ENCODE measurements at places on chromosomes 5 and 9.

- DNase-seq: no peak
Observed at GRCh38 chr5:171441246-171441791, 21.9 kb downstream of the FGF18 start.

- DNase-seq: no peak
Observed at GRCh38 chr9:69785757-69786156, 25.9 kb upstream of the PTAR1 start.

DNA sequence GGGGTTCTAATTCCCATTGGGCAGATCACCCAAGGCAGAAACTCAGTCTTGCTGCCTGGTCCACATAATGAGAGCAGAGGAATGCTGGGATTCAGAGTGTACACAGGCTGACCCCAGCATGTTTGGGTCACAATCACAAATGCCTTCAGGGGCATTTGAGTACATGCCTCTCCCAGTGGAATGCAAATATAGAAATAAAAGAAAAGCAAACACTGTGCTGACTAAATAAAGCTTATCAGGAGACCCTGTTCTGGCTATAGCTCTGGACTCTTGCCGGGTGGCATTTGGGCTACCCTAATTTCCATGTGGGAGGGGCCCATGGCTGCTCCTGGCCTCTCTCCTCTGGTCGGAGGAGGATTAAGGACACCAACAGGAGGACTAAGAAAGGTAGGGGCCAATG, 121.4 kb downstream of the DOCK8 start:
- no peak for DNase-seq

DNA sequence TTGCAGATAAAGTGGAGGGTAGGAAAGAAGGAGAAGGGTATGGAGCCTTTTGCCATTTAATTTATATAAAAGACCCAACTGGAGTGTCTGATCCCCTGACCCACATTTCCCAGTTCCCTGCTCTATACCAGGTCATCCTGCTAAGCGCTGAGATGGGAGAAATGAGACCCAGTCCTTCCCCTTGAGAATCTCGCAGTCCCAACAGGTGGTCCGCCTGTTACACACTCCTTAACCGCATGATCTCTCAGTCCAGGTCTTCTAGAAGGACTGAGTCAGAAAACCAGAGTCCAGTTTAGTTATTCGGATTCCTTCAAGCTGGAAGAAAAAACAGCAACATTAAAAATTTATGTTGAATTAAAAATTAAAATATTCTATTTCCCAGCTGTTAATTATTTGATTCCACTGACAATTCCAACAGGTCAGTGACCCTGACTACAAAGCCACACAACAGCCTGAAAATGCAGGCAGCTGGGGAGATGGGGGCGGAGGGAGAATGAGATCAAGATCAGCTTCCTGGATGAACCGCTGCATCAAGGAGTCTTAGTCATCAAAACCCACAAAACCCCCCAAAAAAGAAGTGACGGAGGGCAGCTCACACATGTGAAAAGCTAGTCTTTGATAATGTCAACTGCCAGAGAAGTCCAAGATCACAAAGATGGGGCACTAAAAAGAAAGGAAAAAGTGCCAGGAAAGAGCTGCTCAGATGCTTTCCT, 44.0 kb downstream of the GGTA1 start:
- no peak for DNase-seq

DNA sequence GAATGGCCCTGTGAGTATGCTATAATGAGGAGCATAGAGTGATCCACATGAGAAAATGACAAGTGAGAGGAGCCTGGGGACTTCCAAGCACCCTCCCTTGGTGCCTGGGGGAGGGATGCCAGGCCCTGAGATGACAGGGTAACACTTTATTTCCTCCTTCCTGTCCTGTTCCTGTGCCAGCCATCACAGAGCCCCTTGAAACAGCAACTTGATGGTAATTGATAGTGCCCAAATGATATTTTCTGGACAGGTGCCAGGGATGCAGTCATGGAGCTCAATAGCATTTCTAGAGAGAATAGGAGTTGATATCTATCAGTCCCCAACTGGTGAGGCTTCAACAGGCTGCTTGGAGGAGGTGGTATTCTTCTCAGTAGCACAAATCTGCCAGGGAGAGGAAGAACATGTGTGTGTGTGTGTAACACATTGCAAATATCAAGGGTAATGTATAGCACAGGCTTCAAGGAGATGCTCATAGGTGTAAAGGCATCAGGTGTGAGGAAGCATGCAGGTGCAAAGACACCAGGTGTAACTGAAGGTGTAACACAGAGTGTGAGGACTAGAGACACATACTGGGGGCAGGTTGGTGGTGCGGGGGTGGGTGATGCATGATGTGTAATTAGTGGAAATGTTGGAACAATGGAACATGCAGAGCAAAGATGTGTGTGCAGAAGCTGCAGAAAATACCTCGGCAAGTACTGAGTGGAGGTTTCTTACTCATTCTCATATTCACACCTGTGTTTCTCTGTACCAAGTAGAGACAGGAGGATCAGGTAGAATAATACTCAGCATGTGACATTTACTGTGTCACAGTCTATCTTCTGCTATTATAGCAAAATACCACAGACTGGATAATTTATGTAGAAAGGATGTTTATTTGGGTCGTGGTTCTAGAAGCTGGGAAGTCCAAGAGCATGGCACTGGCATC, 18.1 kb upstream of the WWC1 start:
- DNase-seq: no peak
